ENCODE measurements at places on chromosomes 13 and 19. TPM values are rescaled to one million over a fixed set of nuclear protein-coding genes. Genes with fewer than 3 reads are reported as not detected.

Gene KCTD15
- 59.9 TPM for total RNA-seq

Gene GYS1
- total RNA-seq = 44.3 TPM

Gene PGLYRP2
- not detected for total RNA-seq

Gene CYP4F2
- not detected for total RNA-seq

Gene GADD45B
- total RNA-seq = 13.5 TPM

Gene RNF6
- total RNA-seq = 19.5 TPM

Gene MCF2L
- 17.0 TPM for total RNA-seq

Gene LCP1
- 1.1 TPM for total RNA-seq

DNA sequence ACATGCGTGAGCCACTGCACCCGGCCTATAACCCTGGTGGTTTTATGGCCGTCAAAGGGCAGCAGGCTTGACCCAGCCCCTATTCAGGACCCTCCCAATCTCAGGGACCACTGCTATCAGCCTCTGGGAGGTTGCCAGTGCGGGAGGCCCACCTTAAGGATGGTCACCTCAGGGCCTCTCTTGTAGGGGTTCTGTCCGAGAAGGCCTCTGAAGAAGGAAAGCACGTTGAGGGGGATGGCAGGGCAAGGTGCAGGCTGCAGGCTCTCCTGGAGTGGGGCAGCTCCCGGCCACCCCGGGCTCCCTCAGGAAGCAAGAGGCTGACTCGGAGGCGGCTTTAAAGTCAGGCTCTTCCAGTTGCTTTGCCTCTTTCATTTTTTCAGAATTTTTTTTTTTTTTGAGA lies 6.0 kb upstream of the GRTP1 start:
- DNase-seq = no peak

GRCh38 chr13:32248801-32249200 lies 66.4 kb downstream of the ZAR1L start:
- no peak for DNase-seq

DNA sequence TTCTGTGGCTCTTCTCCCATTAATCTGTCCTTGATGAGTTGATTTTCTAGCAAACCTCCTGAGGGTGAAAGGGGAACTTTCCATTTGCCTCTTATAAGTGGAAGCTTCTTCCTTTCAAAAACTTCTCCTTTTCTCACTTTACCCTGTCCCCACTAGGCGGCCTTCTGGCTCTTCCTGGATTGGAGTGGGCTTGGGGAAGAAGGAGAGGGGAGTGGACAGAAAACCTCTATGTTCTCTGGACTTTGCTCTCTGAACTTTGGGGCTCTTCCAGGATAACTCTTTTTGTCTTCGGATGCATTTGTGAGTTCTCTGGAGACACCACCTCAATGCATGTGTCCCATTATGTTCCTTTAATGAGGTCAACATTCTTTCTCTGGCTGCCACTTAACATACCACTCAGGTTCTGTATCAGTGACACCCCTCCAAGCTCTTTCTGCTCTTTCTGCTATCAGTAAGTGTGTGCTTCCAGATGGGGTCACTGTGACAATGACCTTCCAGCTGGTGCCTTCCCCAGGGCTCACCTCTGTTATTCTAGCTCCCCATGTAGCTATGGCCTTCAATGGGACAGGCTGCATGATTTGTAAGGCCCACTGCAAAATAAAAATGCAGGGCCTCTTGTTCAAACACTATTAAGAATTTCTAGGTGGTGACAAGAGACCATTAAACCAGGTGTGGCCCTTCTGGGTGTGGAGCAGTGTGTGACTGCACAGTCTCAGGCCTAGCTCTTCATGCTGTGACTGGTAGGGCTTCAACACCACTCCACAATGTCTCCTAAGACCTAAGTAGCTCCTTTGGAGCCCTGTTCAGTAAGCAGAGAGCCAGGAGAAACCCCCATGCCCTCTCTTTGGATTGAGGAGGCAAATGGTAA lies 389.2 kb downstream of the EFNB2 start:
- DNase-seq = no peak

GRCh38 chr13:42048684-42049453 lies 421 bp downstream of the DGKH start:
- DNase-seq = peak; percentile 76

DNA sequence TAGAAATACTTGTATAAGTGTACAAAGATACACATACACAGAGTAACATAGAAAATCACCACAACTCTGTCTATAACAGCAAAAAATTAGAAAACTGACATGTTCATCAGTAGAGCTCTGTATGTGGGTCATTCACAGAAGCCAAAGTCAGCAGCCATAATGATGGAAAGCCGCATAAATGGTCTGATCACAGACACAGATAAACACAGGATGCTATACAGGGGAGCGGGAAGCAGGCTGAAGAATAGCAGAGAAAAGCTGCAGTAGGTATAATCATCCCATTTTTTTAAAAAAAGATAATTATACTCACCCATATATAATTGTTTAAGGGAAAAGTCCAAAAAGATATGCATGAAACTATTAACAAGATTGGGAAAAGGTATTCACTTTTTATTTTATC lies 31.5 kb downstream of the RCBTB1 start:
- DNase-seq = no peak

- no peak for DNase-seq
Measured at GRCh38 chr19:38429055-38429810, 3.2 kb upstream of the RASGRP4 start.

- DNase-seq = no peak
Measured at GRCh38 chr13:73556902-73557301, 498.1 kb downstream of the KLF5 start.

DNA sequence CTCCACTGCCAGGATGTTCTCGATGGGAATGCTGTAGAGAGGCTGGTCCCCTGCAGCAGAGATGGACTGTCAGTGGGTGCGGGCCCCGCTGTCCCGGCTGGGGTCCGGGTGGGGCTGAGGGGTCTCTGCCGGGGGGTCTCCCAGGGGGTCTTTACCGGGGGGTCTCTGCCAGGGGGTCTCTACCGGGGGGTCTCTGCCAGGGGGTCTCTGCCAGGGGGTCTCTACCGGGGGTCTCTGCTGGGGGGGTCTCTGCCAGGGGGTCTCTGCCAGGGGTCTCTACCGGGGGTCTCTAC lies 25.7 kb upstream of the C13orf46 start:
- DNase-seq = no peak

GRCh38 chr19:52398081-52398441 lies 412 bp downstream of the ZNF528 start:
- no peak for DNase-seq

DNA sequence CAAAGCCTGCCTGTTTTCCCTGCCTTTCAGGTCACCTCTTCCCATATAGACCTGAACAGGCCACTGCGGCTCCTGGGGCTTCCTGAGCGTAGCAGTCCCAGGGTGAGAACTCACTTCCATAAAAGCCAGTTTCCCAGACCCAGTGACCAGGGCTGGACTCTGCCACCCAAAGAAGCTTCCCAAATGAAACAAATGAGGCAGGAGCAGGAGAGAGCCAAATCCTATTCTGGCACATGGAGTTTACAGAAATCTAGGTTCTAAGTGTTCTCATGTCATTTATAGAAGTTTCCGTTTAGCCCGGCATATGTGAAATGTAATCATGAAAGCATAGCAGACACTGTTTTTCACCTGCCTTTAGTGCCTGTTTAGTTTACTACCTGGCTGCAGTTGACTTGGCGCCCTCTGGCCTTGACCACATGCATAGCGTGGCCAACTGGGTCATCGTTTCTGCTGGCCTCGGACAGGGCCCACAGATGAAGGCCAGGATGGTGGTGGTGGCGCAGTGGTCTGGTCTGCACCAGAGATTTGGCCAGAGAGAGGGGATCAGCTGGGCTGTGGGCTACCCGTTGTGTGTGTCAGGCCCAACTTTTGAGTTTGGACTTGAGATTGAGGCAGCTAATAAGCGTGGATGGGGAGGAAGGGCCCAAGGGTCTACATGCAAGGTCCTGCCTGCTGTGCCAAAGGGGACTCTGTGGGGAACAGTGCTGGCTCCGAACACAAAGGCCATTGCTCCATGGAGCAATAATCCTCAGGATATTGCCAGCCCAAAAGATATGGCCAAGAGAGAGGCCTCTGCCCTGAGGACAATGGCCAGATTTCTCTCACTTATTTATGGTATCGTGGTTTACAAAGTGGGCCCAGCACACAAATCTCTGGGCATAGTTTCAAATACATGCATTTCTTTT lies 43.3 kb downstream of the NFIX start:
- no peak for DNase-seq

DNA sequence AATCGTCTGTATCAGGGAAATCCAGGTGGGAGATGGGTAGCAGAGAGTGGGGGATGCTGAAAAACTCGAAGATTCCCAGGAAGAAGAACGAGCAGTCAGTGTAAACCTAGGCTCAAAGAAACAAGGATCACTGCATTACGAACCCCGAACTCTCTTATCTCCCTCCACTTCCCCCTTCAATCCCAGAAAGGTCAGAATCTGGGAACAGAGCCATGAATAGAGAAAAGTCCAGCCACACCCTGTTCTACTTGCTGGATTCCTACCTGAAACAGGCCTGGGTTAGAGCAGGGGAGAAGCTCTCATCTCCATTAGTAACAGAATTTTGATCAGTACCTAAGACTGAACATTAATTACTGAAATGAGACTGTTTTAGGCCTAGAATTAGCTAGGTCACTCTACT lies 24.4 kb downstream of the EPSTI1 start:
- DNase-seq = no peak

GRCh38 chr13:113008851-113009250 lies 39.8 kb downstream of the MCF2L start:
- no peak for DNase-seq

- no peak for DNase-seq
Measured at GRCh38 chr19:13087295-13087694, 15.4 kb downstream of the LYL1 start.
